Stimulated activated CD4-positive, alpha-beta T cell treated with anti-CD3 and anti-CD28 coated beads, Interleukin-15, amount 100 ng/mL, for 1 hour (primary cell): ENCODE measurements at places on chromosomes 13 and 19.

DNA sequence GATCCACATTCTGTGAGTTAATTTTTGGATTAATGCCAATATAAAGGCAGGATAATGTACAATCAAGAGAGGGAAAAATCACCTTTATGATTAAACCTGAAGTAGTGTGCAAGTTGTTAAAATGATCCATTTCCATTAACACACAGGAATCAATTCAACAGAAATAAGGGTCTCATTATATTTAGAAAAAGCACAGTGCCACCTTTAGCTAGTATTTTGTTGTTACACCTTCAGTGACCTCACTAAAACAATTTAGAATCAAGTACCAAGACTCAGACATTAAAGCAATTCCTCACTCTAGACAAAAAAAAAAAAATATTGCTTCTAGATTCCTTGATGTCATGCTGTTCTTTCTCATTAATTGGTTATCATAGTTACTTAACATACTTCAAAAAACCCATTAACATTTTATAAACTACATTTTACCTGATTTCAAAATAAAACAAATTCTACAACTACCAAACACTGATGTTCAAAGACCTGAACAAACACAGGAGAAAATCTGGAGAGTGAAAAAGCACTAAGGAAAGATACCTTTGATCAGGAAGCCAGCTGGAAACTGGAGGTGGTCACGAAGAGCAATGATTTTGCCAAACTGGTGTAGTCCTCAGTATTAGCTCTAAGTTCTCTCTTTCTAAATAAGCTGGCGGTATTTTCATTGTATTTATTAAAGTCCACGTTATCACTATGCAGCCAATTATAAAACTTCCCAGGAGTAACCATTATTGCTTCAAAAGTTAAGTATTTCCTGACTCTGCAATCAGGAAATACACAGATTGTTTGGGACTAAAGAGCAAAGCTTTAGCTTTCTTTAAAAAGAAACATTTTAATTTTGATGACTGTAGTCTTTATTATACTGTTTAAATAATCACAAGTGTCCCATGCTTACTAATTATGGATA is 115.3 kb downstream of the TBC1D4 start:
- no peak for DNase-seq

- no peak for DNase-seq
Measured at GRCh38 chr19:57599377-57599760, 316 bp upstream of the ZNF530 start.

DNA sequence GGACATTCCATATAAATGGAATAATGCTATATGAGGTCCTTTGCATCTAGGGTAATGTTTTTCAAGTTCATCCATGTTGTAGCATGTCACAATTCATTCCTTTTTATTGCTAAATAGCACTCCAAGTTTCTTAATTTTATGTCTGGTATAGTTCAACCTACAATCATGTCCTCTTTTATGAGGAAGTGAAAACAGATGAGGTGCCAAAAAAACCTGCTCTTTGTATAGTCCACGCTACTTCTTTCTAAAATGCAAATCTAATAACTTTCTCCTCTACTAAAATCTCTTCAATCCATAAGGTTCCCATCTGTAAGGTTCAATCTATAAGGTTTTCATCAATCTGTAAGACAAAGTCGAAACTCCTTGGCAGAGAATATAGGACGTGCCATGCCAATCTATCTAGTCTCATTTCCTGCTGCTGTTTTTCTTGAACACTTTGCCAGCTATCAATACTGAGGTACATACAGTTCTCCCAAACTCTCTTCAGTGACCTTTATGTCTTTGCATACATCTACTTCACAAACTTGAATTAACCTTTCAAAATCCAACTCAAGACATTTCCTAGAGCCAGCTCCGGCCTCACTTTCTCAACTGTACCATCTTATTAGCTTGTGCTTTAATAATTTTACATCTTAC is 33.7 kb downstream of the INTS6 start:
- DNase-seq = no peak

DNA sequence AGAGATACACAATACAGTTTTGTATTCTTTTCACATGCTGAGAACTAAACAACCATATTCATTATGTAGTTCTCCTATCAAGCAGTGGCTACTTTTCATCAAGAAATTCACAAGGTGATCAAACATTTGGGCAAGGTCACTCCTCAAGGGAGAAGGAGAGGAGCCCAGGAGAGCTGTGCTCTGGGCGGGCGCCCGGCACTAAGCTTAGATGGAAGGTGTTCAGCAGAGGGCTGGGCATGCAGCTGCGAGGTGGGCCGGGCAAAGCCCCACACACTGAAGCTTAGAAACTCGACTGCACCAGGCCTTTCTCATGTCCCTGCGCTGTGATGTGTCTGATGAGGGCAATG is 30.4 kb upstream of the SPACA7 start:
- no peak for DNase-seq

GRCh38 chr19:51081476-51081875 is 1.2 kb downstream of the KLK14 start:
- DNase-seq = no peak

DNA sequence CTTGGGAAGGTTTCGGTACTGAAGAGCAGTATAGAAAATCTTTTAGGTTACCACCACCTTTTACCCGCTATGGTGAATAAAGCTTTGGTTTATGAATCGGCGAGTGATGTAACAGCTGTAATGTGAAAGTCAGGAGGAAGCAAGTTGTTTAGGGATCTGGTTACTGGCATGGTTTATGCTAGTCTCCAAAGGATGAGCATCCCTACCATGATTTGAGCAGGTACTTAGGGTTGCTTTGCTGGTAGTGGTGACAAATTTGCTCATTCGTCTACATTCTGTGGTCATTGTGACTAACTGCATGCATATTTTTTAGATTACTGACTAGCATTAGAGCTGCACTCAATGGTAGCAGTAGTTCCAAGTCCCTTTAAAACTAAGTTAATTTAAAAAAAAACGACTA is 104.1 kb downstream of the FRY start:
- DNase-seq = no peak
